ENCODE measurements at places on chromosomes 3 and 15. TPM values are rescaled to one million over a fixed set of nuclear protein-coding genes. Genes with fewer than 3 reads are reported as not detected.
A peak's percentile ranks its signal among the peaks of the same experiment; 100 is the strongest.

GRCh38 chr3:20013396-20013795, 1.3 kb upstream of the PP2D1 start:
- no peak for DNase-seq

DNA sequence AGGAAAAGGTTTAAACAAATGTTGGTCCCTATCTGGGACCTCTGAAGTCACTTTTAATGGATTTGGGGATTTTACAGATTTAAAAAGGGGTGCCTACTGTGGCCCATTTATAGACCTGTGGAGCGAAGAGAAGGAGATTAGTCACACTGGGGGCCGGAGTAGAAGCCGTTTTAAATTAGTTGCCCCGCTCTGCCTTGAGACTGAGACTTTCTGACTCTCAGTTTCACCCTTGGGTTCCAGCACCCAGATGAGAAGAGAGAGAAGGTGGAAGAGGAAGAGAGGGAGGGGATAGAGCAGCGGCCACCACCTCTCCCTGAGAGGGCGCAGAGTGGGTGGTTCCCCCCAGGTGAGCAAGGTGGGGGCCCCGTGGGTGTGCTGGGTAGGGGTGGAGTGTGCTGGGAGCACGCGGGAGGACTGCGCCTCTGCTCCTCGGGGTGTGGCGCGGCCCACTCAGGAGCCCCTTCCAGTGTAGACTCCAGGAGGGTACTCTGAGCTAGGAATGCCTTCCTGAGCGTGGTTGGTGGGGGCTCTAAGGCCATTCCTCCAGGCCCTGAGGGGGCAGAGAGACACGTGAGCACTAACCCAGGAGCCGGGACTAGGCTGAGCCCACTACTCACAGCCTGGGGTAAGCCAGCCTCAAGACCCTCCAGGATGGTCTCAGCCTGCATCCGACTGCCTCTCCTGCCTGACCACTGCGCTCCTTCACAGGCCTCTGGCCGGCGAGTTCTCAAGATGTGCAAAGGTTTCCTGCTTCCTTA, 32.6 kb upstream of the RAB6B start:
- DNase-seq = peak; percentile 59

DNA sequence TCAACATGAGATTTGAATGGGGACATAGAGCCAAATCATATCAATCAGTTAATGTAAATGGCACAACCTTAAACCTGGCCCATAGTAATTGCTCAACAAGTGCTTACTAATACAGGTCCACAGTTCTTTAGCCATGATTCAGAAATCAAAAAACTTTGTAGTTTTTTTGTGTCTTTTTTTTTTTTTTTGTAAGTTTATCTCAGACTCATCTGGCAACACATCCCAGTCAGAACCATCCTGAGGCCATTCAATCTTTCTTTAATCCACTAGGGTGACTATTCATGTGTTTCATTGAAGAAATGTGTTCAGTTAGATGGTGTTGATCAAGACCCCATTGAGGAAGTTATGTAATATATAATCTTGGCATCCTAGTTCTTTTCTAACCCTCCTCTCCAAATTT, 65.4 kb downstream of the ABI3BP start:
- DNase-seq = no peak

DNA sequence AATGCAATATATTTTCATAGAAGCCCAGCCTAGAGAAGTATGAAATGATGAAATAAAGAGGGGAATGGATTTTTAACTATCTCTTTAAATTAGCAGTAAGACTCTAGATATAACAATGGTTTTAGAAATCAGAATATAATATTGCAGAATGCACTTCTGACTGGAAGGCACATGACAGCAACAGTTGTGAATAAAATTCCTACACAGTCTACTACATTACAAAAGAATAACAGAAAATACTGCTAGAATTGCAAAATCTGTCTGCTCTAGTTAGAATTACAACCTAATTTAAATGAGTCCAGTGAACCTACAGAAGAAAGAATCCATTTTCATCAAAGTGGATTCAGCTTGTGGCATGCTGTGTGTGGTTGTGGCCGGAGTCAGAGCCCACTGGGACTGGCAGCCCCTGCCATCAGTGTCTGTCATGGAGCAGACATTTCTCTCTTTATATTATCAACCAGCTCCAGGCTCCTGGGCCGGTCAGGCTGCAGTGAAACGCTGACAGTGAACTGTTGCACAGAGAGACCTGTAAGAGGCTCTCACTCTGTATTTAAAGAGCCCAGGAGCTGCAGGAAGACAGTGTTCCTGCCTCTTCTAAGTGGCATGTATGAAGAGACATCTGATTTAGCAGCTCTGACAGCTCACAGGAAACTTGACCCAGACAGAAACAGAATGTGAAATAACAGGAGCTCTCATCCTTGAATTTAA, 1523.8 kb upstream of the CADM2 start:
- DNase-seq = no peak

- no peak for DNase-seq
These were observed 1.2 kb downstream of the TIGIT start for GRCh38 chr3:114294940-114295480.

- no peak for DNase-seq
These were observed 47.3 kb downstream of the BDH1 start for GRCh38 chr3:197508461-197508860.

- DNase-seq = no peak
These were observed 170.7 kb downstream of the WDR72 start for GRCh38 chr15:53588773-53589172.

- no peak for DNase-seq
These were observed 55.9 kb upstream of the PHLDB2 start for GRCh38 chr3:111803123-111803593.

DNA sequence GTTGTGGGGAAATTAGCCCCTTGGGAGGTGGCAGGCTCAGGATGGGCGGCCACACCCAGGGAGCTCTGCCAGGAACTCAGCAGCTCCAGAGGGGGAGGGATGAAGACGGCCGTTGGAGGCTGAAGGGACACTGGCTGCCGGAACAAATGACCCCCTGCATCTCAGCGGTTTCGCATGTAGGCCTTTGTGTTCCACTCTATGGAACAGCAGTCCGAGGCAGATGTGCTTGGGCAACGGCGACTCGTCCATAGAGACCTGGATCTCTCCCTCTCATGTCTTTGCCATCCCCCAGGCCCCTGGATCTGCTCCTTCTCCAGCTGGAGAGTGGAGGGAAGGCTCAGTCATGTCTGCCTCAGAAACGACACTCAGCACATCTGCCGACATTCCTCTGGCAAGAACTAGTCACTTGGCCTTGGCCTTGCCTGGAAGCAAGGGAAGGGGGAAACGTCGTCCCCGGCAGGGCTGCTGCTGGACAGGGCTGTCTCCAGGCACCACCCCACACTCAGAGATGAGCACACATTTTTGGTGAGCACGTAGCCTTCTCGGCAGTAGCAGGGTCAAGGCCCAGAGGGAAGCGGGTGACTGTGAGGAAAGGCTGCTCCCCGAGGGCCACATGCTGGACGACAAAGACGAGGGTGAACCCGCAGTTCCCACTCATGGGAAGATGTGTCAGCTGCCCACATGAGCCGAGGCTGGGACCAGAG, 83.8 kb downstream of the ASB7 start:
- DNase-seq = no peak

- DNase-seq = no peak
These were observed 6.0 kb downstream of the ISL2 start for GRCh38 chr15:76342382-76343201.

DNA sequence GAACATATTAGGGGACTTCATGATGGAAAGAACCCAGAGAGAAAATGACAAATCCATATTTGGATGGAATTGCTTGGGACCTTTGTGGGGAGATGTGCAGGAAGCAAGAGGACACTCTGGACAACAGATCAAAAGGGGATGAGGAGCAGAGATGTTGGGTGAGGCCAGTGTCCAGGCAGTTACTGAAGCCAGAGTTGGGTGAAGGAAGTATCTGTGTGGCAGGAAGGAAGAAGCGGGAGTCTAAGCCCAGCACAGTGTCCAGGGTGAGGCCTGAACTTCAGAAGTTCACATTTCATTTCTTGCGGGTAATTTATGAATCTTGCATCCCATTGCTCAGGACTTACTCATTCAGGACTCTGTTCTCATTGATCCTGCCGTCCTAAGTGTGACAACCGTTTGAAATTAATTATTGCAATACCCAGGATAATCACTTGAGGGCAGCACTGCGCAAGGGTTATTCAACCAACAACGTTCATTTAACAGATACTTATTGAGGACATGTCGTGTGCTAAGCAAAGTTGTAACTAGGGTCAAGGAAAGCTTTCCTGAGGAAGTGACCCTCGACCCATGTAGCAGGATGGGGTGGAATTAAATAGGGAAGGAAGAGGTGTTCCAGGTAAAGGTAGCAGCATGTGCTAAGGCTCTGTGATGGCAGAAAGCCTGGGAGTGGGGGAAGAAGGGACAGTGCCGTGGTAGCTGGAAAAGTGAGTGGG, 61.3 kb upstream of the CMTM8 start:
- no peak for DNase-seq

DNA sequence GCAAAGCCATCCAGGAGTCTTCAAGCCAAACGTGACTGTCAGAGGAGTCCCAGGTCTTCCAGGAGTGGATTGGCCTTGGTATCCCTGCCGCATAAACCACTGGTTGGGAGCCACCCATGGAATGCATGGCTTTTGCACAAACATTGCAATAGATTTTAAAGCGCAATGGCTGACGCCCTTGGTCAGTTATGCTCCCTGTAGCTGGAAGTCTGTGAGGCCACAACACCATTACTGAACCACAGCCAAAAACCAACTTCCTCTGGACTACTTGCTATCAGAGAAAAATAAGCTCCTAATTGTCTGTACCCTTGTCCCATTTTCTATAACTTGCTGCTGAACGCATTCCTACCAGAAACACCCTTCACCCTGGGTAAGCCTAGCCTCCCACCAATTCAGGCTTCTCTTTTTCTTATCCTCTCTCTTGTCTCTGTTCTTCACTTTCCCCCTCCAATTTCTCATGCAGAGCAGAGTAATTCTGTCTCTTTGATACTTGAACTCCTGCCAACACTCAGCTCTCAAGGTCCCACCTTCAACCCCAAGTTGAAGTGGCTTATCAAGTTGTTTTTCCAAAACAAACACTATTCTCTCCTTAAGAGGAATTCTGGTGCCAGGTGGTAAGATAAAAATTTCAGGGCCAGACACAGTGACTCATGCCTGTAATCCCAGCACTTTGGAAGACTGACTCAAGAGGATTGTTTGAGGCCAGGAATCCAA, 176.4 kb upstream of the UBE2E1 start:
- no peak for DNase-seq

GRCh38 chr15:51932161-51932560, 39.4 kb downstream of the LEO1 start:
- DNase-seq = no peak

- no peak for DNase-seq
These were observed 20.9 kb downstream of the GREM1 start for GRCh38 chr15:32738666-32739065.

GRCh38 chr15:69990566-69991421, 106.9 kb downstream of the TLE3 start:
- no peak for DNase-seq

- no peak for DNase-seq
These were observed 34.6 kb downstream of the CHD2 start for GRCh38 chr15:92934716-92935115.

The LMAN1L gene
- not detected for total RNA-seq

The CCR8 gene
- 1.2 TPM for total RNA-seq

The GOLGA6L6 gene
- total RNA-seq = not detected

The DUOX1 gene
- 5.5 TPM for total RNA-seq

The RAD51 gene
- total RNA-seq = 20.5 TPM

Measured in type B pancreatic cell (in vitro differentiated cells).